Tibial nerve (tissue), 4 donors: ENCODE measurements at places on chromosomes 1 and 21. TPM values are rescaled to one million over a fixed set of nuclear protein-coding genes. Genes with fewer than 3 reads are reported as not detected.

Gene C1QTNF12
- total RNA-seq, result 0.84 TPM

Gene CLCNKA
- not detected for total RNA-seq

Gene NES
- 65.3 TPM for total RNA-seq

Gene NMNAT2
- 1.7 TPM for total RNA-seq

Gene TMPRSS15
- total RNA-seq, result not detected

Gene IFI44
- total RNA-seq, result 31.0 TPM

Gene OVAAL
- not detected for total RNA-seq

Gene FAM151A
- total RNA-seq, result not detected

Gene NPL
- total RNA-seq, result 2.2 TPM

Gene SPATA45
- not detected for total RNA-seq

Gene FAM72B
- 0.66 TPM for total RNA-seq

DNA sequence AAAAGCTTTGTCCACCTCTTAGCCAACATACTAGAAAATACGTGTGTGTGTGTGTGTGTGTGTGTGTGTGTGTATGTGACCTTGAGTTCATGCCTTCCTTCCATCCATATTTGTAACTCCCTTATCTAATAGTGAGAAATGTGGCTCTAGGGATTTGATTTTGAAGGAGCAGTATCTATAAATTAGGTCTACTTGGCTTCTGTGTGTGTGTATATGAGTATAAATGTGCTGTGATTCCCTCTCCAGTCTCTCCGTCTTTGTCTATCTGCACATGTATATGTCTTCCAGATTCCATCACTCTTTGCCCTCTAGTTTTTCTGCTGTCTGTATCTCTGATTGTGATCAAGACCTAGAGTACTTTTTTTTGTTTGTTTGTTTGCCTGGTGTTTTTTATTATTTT, 11.9 kb upstream of the NBL1 start:
- peaks cover 19% of the 10 kb centered on the region for H3K36me3 ChIP-seq
- H3K27ac ChIP-seq, result no peak overlapping the region
- H3K4me1 ChIP-seq, result no peaks in the 10 kb centered on the region
- DNase-seq, result no peak
- H3K27me3 ChIP-seq, result no peaks in the 10 kb centered on the region

GRCh38 chr1:150972417-150972940, 2.2 kb downstream of the CERS2 start:
- H3K4me3 ChIP-seq, result peak overlapping the region; percentile 89
- peaks cover 18% of the 10 kb centered on the region for H3K36me3 ChIP-seq
- peak overlapping the region; percentile 98 for H3K27ac ChIP-seq
- no peak for DNase-seq
- no peaks in the 10 kb centered on the region for H3K27me3 ChIP-seq

DNA sequence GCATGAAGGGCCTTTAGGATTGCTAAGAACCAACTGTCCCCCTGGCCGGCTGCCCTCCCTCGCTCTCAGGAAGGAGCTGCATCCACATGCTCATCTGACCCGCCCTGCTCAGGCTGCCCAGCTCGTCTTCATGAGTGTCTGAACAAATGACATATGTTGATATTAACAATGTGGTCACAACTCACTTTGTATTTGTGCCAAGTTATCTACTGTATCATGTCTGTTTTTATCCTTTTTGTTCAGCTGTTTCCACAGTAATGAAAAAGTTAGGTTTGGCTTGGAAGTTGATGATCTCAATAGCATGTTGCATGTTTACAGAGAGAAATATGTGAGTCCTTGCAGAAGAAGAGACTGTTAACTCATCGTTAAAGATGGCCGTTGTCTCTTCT, 75.1 kb downstream of the PHTF1 start:
- peak; percentile 42 for DNase-seq
- H3K27ac ChIP-seq, result peak overlapping the region; percentile 71
- H3K4me3 ChIP-seq, result no peak overlapping the region
- peaks cover 4% of the 10 kb centered on the region for H3K36me3 ChIP-seq
- H3K4me1 ChIP-seq, result peaks cover 11% of the 10 kb centered on the region

GRCh38 chr1:59947047-59947938, 20.7 kb upstream of the CYP2J2 start:
- H3K36me3 ChIP-seq, result no peaks in the 10 kb centered on the region
- H3K4me1 ChIP-seq, result no peaks in the 10 kb centered on the region
- H3K27me3 ChIP-seq, result no peaks in the 10 kb centered on the region

DNA sequence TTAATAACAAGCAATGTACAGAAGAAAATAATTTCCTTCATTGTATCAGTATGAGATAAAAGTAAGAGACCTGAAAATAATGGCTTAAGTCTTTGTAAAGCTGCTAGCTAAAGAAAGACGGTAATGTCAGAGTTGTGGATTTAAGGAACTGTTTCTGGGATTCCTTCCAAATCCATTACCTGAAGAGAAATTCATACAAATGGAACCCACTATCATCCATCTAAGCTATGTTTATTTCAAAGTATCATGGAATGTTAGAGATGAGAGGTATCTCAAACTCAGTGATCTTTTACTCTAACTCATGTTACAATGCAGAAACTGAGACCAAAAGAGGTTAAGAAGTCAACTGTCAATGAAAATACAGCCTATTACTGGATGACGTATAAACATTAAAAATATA, 197.7 kb downstream of the DENND1B start:
- no peaks in the 10 kb centered on the region for H3K4me1 ChIP-seq
- no peak overlapping the region for H3K4me3 ChIP-seq
- H3K27ac ChIP-seq, result no peak overlapping the region
- H3K27me3 ChIP-seq, result no peaks in the 10 kb centered on the region

GRCh38 chr1:22231995-22232690, 89.2 kb upstream of the WNT4 start:
- H3K27me3 ChIP-seq, result no peaks in the 10 kb centered on the region
- no peaks in the 10 kb centered on the region for H3K4me1 ChIP-seq
- no peak overlapping the region for H3K4me3 ChIP-seq
- H3K27ac ChIP-seq, result no peak overlapping the region
- H3K36me3 ChIP-seq, result no peaks in the 10 kb centered on the region

DNA sequence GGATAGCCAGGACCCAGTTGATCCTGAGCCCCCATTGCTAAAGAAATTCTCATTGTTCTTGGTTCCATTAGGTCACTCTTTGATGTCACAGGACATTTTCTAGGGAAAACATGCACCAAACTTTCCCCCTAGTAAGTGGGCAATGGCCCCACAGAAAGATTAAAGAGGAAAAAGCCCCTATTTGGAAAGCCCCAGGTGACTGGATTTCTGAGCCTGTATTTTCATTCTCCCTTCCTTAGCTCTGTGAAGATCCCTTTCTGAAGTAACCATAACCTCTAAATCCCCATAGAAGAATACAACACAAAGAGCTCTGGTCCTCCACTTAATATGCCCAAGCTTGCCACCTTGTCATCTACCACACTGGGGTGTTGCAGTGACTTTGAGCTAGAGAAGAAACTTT, 232.3 kb upstream of the FGGY start:
- H3K27me3 ChIP-seq, result no peaks in the 10 kb centered on the region
- H3K4me3 ChIP-seq, result no peak overlapping the region
- DNase-seq, result no peak
- no peak overlapping the region for H3K27ac ChIP-seq
- no peaks in the 10 kb centered on the region for H3K36me3 ChIP-seq

- H3K27me3 ChIP-seq, result no peaks in the 10 kb centered on the region
- H3K36me3 ChIP-seq, result peaks cover 2% of the 10 kb centered on the region
- no peak for DNase-seq
Observed at GRCh38 chr1:153663211-153663610, 4.7 kb downstream of the SNAPIN start.

GRCh38 chr1:25792115-25792514, 7.9 kb upstream of the SELENON start:
- no peak overlapping the region for H3K4me3 ChIP-seq
- no peak for DNase-seq
- H3K36me3 ChIP-seq, result peaks cover 10% of the 10 kb centered on the region
- no peaks in the 10 kb centered on the region for H3K27me3 ChIP-seq
- no peaks in the 10 kb centered on the region for H3K4me1 ChIP-seq

DNA sequence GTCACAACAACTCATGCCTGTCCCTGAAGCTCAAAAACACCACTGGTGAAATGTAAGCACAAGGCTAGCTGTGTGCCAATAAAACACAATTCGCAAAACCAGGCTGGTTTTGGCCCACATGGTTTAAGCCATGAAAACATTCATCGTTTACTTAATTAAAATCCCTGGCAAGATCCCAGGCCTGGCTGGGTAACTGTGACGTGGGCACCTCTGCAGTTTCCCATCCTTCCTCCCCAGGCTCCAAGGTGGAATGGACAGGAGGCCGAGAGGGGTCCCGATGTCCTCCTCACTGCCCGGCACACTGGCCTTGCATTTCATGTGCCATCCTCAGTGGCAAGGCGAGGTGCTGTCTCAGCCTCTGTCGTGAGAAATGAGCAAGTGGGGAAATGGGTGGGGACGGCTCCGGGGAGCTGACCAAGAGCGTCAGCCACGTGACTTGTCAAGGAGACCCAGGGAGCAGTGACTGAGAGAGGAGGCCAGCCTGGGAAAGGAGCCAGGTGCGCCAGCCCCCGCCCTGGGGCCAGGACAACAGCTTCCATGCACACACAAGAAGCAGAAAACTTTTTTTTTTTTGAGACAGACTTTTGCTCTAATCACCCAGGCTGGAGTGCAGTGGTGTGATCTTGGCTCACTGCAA, 153.1 kb upstream of the RAB4A start:
- H3K27me3 ChIP-seq, result no peaks in the 10 kb centered on the region
- no peaks in the 10 kb centered on the region for H3K36me3 ChIP-seq
- no peaks in the 10 kb centered on the region for H3K4me1 ChIP-seq
- H3K27ac ChIP-seq, result no peak overlapping the region
- peak; percentile 46 for DNase-seq

GRCh38 chr1:197453376-197454058, 185.5 kb downstream of the CRB1 start:
- no peaks in the 10 kb centered on the region for H3K27me3 ChIP-seq
- no peak overlapping the region for H3K4me3 ChIP-seq
- no peaks in the 10 kb centered on the region for H3K4me1 ChIP-seq
- no peak overlapping the region for H3K27ac ChIP-seq

- H3K36me3 ChIP-seq, result no peaks in the 10 kb centered on the region
- DNase-seq, result peak; percentile 52
- H3K27ac ChIP-seq, result no peak overlapping the region
- H3K4me1 ChIP-seq, result peaks cover 24% of the 10 kb centered on the region
- no peak overlapping the region for H3K4me3 ChIP-seq
Observed at GRCh38 chr1:205438213-205439158, 16.6 kb upstream of the LEMD1 start.

DNA sequence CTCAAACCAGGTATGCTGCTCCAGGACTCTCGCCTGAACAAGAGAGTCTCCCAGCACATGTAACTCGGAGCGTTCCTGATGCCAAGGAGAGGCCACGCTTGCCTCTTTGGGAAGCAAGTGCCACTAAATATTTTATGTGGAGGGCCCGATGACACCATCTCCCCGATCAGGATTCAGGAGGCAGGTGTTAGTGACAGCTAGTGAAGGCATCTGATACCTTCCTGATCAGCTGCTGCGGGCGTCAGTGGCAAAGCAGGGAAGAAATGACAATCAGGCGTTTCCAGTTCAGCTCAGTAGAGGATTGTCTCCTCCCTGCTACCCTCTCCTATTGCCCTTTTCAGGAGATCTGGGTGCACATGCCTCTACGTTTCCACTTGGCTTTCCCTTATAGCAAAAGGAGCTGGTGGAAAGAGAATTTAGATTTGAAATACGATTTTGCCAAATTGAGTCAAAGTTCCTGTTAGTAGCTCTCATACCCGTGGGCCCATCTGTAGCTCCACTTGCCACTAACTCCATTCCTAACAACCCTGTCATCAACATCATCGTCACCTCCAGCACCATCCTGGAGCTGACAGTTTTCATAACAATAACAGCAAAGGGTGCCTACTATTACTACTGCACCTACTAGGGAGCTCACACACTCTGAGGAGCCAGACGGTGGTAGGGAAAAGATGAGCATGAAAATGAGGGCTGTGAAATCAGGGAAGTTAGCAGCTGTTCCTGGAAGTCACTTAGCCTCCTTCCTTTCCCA, 21.6 kb downstream of the PLXNA2 start:
- no peak for DNase-seq
- peaks cover 57% of the 10 kb centered on the region for H3K4me1 ChIP-seq
- no peak overlapping the region for H3K27ac ChIP-seq
- H3K36me3 ChIP-seq, result no peaks in the 10 kb centered on the region

GRCh38 chr1:9826616-9827015, 2.9 kb upstream of the CLSTN1 start:
- no peak overlapping the region for H3K27ac ChIP-seq
- no peaks in the 10 kb centered on the region for H3K27me3 ChIP-seq
- H3K4me1 ChIP-seq, result no peaks in the 10 kb centered on the region
- no peak for DNase-seq
- no peaks in the 10 kb centered on the region for H3K36me3 ChIP-seq
- H3K4me3 ChIP-seq, result no peak overlapping the region

DNA sequence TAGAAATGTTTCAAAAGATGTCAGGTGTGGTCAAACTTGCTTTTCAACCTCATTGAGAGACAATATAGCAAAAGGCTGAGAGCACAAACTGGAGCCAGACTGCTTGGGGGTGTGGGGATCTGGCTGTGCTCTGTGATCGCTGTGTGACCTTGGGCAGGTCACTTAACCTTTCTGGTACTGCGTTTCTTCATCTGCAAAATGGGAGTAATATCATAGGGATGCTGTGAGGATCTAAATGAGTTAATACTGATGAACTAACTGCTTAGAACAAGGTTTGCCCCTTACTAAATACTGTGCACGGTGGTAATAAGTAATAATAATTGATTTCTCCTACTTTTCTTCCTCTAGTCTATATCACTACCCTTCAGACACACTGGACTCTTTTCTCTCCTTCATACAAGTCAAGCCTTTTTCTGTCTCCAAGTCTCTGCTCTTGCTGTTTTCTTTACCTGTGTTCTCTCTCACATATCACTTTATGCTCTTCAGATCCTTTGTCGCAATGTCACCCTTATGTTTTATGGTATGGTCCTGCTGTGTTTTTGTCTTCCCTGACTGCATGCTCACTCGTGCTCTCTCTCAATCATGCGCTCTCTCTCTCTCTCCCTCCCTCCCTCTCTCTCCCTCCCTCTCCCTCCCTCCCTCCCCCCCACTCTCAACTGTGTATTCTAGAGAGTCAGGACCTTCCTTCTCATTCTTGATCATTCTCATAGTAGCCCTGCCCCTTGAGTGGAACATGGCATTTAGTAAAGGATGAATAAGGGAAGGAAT, 3.3 kb downstream of the MGST3 start:
- no peaks in the 10 kb centered on the region for H3K36me3 ChIP-seq
- no peak for DNase-seq
- no peaks in the 10 kb centered on the region for H3K4me1 ChIP-seq
- H3K27ac ChIP-seq, result no peak overlapping the region
